Activated CD8-positive, alpha-beta memory T cell treated with anti-CD3 and anti-CD28 coated beads for 1 hour (primary cell): ENCODE measurements at places on chromosomes 1 and 21.

DNA sequence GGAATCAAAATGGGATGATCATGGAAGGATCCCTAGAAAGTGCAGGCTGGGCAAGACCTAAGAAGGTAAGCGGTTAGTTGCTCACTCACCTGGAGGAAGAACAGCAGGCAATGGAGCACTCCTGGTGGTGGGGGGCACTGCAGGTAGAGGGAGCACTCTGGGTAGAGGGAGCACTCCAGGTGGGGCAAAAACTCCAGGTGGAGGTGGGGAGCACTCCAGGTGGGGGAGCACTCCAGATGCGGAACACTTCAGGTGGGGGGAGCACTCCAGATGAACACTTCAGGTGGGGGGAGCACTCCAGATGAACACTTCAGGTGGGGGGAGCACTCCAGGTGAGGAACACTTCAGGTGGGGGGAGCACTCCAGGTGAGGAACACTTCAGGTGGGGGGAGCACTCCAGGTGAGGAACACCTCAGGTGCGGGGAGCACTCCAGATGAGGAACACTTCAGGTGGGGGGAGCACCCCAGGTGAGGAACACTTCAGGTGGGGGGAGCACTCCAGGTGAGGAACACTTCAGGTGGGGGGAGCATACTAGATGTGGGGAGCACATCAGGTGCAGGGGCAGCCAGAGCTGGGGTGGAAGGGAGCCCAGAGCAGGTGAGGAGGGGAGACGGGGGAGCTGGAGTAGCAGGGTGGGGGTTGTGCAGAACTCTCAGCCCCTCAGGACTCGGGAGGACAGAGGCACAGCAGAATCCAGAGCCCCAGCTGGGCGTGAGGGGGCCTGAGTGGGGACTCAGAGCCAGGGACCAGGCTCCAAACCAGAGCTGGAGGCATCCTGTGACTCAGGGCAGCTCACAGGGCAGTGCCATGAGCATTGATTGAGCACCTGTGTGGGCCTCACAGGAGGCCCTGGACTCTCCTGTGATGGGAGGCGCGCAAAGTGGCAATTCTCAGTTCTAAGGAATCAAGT, 37.7 kb upstream of the COL6A1 start:
- DNase-seq = no peak

DNA sequence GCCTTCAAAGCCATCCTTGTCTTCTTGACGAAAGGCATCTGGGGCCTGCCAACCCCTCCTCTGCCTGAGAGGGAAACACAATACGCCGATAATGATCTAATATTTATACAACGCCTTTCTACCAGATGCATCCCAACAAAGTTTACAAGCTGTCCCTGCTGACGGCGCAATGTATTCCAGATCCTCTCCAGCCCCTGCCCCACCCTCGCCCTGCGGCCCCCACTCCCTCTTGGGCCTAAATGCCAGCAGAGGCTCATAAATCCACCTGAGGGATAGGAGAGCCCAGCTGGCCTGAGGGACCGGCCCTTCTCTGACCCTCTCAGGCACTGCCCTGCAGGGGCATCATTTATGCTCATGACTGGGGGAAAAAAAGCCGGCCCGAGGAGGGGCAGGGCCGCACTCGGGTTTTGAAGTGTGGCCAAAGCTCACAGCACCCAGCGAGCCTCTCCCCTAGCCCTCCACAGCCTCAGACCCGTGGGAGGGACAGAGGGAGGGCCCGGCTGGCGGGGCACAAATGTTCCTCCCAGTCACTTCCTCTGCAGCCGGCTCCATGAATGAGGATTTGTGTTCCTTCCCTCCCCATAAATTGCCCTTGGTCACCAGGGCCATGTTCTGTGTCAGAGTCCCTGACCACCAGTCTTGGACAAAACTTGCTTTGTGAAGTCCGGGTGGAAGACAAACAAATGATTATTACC, 140.3 kb downstream of the FOXD2 start:
- DNase-seq = no peak

DNA sequence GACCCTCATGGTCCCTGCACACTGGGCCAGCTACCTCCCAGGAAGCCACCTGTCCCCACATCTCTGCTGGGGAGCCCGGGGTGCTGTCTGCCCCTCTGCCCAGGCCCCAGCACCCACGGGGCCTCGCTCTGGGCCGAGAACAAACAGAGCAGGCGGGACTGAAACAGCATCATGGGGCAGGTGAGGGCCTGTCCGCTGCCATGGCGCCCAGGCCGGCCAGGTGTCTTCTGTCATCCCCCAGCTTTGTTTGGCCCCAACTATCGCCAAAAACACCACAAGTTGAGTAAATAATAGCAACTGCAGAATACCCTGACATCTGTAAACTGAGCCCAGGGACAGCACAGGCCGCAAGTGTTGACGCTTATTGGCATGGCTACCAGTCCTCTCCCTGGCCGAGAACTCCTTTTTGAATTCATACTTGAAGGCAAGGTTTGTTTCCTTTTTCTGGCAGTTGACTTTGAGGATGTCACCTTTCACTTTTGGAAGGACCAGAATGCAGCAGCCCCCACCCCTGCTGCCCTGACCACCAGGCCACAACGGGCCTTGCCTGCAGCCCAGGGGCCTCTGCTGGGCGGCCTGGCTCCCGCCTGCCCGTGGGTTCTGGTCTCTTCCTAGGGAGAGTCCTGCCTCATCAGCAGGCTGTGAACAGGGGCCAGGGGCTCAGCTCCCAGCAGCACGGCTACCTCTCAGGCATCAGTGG, 152.7 kb downstream of the CASZ1 start:
- DNase-seq = no peak

DNA sequence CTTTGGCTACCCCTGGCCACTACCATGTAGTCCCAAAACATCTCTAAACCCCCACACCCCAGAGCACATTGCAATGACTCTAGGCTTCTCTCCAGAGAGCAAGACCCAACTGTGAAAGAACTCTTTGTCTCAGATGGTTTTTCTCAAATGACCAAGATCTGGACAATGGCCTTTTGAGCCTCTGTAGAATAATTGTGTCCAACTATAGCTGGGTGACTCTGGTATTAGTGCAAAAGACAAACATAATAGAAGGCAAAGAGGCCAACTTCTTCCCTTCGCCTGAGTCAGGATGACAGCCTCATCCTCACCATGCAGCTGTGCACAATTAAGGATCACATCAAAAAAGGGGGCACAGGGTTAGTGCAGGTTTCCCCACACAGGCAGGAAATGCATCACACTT, 139.6 kb downstream of the BRINP2 start:
- DNase-seq = no peak

DNA sequence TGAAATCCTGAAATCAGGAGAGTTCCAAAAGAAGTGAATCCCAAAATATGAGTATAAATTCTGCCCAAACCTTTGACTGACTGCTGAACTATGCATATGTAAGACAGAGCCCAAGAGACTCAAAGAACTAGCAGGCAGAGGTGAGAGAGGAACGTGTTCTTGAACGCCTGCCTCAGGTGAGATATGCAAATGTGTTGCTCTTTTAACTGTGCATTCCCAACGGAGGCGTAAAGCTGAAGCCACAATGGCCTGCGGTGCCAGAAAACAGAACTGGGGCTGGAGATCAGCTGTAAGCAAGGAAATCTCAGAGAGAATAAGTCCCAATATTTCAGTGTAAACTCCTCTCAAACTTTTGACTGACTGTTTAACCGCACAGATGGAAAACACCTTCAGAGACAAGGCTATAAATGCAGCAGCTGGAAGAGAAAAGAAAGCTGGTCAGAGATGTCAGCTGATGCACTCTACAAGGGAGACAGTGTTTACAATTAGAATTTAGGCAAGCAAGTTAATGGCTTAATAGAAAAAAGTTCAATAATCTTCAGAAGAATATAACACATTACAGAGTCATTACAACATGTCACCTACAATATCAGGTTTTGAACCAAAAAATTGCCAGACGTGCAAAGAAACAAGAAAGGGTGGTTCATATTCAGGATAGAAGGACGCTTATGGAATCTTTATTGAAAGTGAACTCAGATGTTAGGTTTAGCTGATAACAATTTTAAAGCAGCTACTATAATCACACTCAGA, 43.0 kb upstream of the TRIM67 start:
- DNase-seq = no peak

- DNase-seq = no peak
Observed at GRCh38 chr1:31421371-31422040, 8.5 kb downstream of the SERINC2 start.
